Prostate gland (tissue), 2 donors: ENCODE measurements at places on chromosomes 4 and X.

DNA sequence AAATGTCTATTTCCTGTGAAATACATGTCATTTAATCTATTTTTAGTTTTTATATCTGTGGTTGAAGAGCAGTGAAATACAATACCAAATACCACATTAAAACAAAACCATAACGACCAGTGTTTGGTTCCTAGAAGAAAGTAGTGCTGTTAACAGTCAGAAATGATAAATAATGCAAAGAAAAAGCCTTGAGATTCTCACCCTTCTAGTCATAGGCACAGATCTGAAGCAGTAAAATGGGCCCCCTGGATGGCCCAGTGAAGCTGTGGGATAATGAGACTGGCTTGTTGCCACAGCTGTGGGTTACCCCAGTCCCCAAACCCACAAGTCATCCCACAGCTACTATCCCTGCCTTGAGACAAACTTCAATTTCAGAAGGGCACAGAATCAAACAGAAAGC, 137.3 kb upstream of the RPL34 start:
- no peaks in the 10 kb centered on the region for H3K27me3 ChIP-seq
- no peaks in the 10 kb centered on the region for H3K36me3 ChIP-seq
- H3K4me1 ChIP-seq, result no peaks in the 10 kb centered on the region
- H3K4me3 ChIP-seq, result no peak overlapping the region
- DNase-seq, result no peak
- H3K27ac ChIP-seq, result no peak overlapping the region

DNA sequence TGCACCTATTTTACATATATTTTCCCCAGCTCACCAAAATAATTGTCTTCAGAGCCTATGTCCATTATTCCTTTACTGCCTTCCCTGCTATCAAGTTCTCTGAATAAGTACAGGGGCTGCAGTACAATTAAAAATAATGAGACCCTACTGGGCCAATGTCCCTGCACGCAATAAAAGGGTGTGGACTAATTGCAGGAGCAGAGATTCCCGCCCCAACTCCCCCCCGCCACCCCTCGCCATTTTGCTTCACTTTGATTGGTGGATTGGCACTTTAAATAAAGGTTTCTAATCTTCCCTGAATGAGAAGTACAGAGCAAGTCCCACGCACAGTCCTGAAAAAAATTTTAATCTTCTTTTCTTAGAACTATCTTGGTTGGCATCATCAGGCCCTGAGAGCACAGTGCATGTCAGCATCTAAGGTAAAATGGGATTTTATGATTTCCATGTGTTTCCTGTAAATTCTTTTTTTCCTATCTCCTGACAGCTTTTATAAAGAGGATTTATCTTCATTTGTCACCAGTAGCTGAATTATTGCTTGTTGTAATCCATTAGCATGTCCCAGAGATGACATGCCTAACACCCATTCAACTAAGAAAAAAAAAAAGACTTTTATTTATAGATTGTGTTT, at the start of gene AMBN:
AMBN (plus strand) TSS at position 302 of the 628 bp plus-strand sequence; CDS start at position 405, 103 bp downstream.
- H3K27me3 ChIP-seq, result no peaks in the 10 kb centered on the region
- H3K36me3 ChIP-seq, result no peaks in the 10 kb centered on the region
- no peak for DNase-seq
- no peak within 1 kb of the TSS for H3K4me3 ChIP-seq

DNA sequence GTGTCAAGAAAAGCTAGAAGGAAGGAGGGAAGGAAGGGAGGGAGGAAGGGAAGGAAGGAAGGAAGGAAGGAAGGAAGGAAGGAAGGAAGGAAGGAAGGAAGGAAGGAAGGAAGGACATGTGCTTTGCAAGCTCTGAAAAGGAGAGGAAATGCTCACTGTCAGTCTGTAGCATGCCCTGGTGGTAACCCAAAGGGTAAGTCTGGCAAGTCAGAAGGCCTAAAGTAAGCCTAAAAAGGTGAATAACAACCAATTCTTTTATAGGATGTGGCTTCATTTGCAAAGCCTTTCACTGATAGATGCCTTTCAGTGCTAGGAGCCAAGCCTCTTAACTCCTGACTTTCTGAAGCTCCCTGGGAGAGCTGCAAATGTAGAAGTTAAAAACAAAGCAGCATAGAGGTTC, 542.6 kb downstream of the CFAP47 start:
- H3K27ac ChIP-seq, result no peak overlapping the region
- no peak overlapping the region for H3K4me3 ChIP-seq
- H3K4me1 ChIP-seq, result no peaks in the 10 kb centered on the region
- DNase-seq, result no peak
- H3K36me3 ChIP-seq, result no peaks in the 10 kb centered on the region

- no peak for DNase-seq
- H3K36me3 ChIP-seq, result no peaks in the 10 kb centered on the region
- no peaks in the 10 kb centered on the region for H3K4me1 ChIP-seq
- H3K4me3 ChIP-seq, result no peak overlapping the region
- no peaks in the 10 kb centered on the region for H3K27me3 ChIP-seq
Measured at GRCh38 chr4:13126976-13127910, 356.9 kb downstream of the RAB28 start.

DNA sequence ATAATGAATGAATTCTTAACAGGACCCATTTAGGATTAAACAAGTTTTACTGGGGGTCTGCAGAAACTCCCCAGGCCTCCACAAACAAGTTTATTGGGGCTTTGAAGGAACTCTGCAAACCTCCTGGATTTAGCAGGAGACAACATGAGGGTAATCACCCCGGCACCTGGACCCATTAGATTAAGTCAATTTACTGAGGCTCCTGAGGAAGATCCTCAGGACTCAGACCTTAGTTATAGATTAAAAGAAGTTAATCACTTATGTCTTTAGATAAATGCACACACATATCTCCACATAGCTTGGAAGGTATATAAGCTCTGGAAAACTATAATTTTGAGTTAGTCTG, 29.4 kb downstream of the XG start:
- H3K27me3 ChIP-seq, result no peaks in the 10 kb centered on the region
- DNase-seq, result no peak
- no peak overlapping the region for H3K27ac ChIP-seq
- no peaks in the 10 kb centered on the region for H3K36me3 ChIP-seq
- H3K4me3 ChIP-seq, result no peak overlapping the region

DNA sequence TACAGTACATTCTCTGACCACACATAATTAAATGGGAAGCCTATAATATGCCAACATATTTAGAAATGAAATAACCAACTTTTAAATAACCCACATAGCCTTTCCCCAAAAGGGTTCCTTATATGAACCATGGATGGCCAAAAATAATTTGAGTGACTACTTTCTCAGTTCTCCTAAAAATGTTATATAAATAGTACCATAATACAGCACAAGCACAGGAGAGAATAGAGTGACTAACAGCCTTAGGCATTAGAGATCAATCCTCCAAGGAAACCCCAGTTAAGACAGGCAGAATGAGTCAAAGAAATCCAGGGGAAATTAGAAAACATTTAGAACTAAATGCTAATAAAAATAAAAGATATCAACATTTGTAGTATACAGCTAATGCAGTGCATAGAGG, 50.2 kb downstream of the ANKRD17 start:
- no peak overlapping the region for H3K27ac ChIP-seq
- H3K4me3 ChIP-seq, result no peak overlapping the region
- H3K4me1 ChIP-seq, result no peaks in the 10 kb centered on the region
- no peaks in the 10 kb centered on the region for H3K36me3 ChIP-seq

DNA sequence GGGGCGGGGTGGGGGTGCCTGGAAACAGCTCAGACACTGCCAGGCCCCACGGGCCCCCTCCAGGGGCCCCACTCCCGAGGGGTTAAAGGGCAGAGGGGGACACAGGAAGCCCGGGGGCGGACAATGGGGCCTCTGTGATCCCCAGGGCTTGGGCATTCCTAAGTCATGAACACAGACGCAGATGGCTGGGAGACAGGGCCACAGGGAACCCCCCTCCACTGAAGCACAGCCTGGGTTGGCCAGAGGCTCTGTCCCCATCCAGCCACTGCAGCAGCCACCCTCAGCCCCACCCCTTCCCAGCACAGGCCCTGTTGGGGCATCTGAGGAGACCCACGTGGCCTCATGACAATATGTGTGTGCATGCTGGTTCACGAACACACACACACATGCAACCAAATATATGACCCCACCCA, 3.9 kb downstream of the L1CAM start:
- no peaks in the 10 kb centered on the region for H3K4me1 ChIP-seq
- peaks cover 2% of the 10 kb centered on the region for H3K27me3 ChIP-seq
- DNase-seq, result no peak

DNA sequence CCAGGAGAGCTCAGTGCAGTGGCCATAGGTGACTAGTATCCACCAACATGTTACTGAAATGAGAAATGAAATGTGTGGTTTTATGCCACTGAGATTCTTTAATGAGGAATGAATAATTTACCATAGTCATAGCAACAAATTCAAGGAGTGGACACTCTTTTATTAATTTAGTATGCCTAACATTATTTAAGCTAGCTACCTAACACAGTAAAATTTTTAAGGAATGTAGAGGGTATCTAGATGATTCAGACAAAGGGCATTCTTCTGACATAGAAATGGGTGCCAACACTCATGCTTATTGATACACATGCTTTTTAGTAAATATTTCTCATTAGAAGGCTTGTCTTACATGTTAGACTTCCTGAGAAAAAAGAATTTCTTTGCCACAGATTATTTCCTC, 33.3 kb upstream of the SULT1B1 start:
- DNase-seq, result no peak
- no peak overlapping the region for H3K4me3 ChIP-seq
- H3K27me3 ChIP-seq, result no peaks in the 10 kb centered on the region
- H3K27ac ChIP-seq, result no peak overlapping the region
- no peaks in the 10 kb centered on the region for H3K4me1 ChIP-seq

GRCh38 chr4:73259571-73260090, 1.0 kb upstream of the ANKRD17 start:
- no peaks in the 10 kb centered on the region for H3K27me3 ChIP-seq
- peak overlapping the region; percentile 99 for H3K27ac ChIP-seq
- DNase-seq, result no peak
- peak overlapping the region; percentile 91 for H3K4me3 ChIP-seq
- H3K4me1 ChIP-seq, result no peaks in the 10 kb centered on the region

- H3K4me1 ChIP-seq, result peaks cover 22% of the 10 kb centered on the region
- no peak for DNase-seq
- H3K4me3 ChIP-seq, result no peak overlapping the region
- H3K27me3 ChIP-seq, result no peaks in the 10 kb centered on the region
Measured at GRCh38 chr4:1204828-1205585, 32.6 kb upstream of the SPON2 start.

DNA sequence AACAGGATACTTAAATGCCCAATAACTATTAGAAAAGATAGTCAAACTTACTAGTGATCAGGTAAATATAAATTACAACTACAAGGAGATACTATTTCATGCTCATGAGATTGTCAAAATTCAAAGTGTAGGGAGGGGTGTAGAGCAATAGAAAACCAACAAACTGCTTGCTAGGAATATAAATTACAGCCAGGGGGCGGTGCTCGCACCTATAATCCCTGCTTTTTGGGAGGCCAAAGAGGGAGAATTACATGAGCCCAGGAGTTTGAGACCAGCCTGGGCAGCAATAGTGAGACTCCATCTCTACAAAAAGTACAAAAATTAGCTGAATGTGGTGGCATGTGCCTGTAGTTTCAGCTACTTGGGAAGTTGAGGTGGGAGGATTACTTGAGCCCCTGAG, 556.5 kb upstream of the NR3C2 start:
- DNase-seq, result no peak
- no peaks in the 10 kb centered on the region for H3K4me1 ChIP-seq
- H3K27ac ChIP-seq, result no peak overlapping the region
- no peak overlapping the region for H3K4me3 ChIP-seq

DNA sequence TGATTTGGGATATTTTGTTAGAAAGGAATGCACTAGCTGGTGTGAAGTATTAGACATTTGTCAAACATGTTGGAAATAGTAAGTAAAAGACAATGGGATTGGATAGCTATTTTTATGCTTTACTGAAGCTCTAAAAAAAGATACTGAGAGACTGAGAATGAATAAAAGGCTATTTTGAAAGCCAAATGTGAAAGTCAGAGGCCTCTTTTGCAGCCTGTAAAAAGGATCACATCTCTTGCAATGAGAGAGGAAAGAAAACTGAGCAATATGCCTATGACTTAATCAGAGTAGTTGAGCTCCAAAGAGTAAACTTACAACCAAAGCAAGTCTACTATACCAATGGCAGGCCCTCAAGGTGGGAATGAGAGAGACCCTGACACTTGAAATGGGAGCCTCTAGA, 212.6 kb upstream of the LCORL start:
- no peaks in the 10 kb centered on the region for H3K36me3 ChIP-seq
- H3K4me3 ChIP-seq, result no peak overlapping the region
- DNase-seq, result no peak

DNA sequence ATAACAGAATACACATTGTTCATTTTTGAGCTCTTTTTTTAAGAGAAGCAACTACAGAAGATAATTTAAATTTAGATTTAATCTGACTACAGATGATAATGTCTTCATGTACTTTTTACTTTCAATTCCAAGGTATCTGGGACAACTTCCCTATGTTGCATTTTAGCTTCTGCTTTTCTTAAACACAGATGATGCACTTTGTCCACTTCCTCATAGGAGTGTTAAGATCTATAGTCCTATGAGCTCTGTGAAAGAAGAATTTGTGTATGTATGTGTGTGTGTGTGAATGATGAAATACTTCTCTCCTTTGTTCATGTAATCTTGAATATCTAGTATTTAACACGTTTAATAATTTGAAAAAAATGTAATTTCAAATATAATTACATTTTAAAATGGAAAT, 5.3 kb upstream of the FHIP1A start:
- H3K4me1 ChIP-seq, result no peaks in the 10 kb centered on the region
- H3K27ac ChIP-seq, result no peak overlapping the region
- no peak for DNase-seq

DNA sequence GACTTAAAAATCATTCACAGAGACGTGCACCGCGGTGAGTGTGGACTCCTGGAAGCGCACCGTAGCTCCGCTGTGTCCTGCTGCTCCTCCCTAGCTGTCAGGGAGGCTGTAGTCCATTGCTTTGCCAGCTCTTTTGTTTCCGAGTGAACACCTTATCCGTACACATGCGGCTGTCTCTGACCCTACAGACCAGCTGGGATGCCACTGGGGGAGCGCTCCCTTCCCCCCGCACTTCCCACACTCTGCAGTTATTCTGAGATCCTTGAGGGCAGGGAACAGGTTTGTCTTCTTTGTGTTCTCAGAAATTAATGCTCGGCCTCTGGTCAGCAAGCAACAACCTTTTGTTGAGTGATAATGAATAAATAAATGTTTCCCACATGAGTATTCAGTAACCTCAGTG, 33.7 kb upstream of the MSANTD1 start:
- DNase-seq, result no peak
- H3K27ac ChIP-seq, result no peak overlapping the region
- H3K4me3 ChIP-seq, result no peak overlapping the region
- H3K27me3 ChIP-seq, result no peaks in the 10 kb centered on the region
- H3K4me1 ChIP-seq, result no peaks in the 10 kb centered on the region

GRCh38 chrX:153634832-153635231, 12.2 kb upstream of the DUSP9 start:
- no peaks in the 10 kb centered on the region for H3K36me3 ChIP-seq
- DNase-seq, result no peak
- no peak overlapping the region for H3K4me3 ChIP-seq
- H3K27me3 ChIP-seq, result no peaks in the 10 kb centered on the region

- H3K4me3 ChIP-seq, result no peak overlapping the region
- H3K36me3 ChIP-seq, result no peaks in the 10 kb centered on the region
- no peaks in the 10 kb centered on the region for H3K27me3 ChIP-seq
- DNase-seq, result no peak
- no peak overlapping the region for H3K27ac ChIP-seq
Measured at GRCh38 chr4:72613959-72614358, 44.9 kb upstream of the ADAMTS3 start.

GRCh38 chrX:43661521-43662240, 5.6 kb downstream of the MAOA start:
- H3K4me3 ChIP-seq, result no peak overlapping the region
- no peaks in the 10 kb centered on the region for H3K36me3 ChIP-seq
- no peaks in the 10 kb centered on the region for H3K27me3 ChIP-seq
- no peak for DNase-seq
- H3K27ac ChIP-seq, result no peak overlapping the region
- H3K4me1 ChIP-seq, result no peaks in the 10 kb centered on the region
